Chondrocyte (in vitro differentiated cells): ENCODE measurements at places on chromosomes 7 and 10. TPM values are rescaled to one million over a fixed set of nuclear protein-coding genes. Genes with fewer than 3 reads are reported as not detected.

DNA sequence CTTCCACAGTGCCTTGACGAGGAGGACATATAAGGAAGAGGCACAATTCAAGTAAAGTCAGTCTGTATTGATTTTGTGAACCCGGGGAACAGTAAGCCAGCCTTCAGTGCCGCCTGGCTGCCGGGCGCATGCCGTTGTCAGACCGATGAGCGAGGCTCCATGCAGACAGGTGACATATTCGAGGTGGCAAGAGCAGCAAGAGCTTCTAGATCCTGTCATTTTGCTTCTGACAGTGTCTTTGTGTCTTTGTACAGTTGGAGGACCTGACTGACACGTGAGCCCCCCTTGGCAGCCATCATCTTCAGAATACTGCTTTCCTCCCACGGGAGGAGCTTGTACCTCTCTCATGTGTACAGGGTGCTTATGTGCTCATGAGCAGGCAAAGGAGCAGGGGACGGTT, 387.5 kb upstream of the GALNT17 start:
- no peak for DNase-seq

Gene ANXA8
- 0.27 to 0.77 TPM in 2 of 3 replicates, not detected in the other for total RNA-seq

- DNase-seq = no peak
Observed at GRCh38 chr7:141369422-141369821, 181.8 kb upstream of the AGK start.

GRCh38 chr7:142668495-142668894, 80.8 kb upstream of the PRSS1 start:
- no peak for DNase-seq

- no peak for DNase-seq
Observed at GRCh38 chr7:134865001-134865845, 85.8 kb downstream of the CALD1 start.

Gene ZNF853
- total RNA-seq = 13.4 to 16.2 TPM (median 15.1 TPM) in 3 replicates

DNA sequence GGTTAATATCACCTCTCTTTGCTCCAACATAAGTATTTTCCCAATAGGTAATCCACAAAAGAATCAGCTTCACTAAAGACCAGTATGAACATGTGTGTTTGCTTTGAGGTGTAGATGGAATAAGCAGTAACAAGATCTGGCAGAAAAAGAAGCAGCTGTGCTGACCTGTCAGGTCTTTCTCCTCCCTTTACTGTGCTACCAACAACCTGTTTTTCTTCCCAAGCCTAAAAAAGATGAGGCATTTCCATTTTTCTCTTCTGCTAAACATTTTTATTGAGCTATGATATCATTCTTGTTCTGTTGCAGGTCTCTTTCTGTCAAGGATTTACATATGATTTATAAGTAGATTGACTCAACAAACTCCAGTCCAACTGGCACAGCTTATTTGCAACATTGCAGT, 315.2 kb upstream of the GLI3 start:
- no peak for DNase-seq

DNA sequence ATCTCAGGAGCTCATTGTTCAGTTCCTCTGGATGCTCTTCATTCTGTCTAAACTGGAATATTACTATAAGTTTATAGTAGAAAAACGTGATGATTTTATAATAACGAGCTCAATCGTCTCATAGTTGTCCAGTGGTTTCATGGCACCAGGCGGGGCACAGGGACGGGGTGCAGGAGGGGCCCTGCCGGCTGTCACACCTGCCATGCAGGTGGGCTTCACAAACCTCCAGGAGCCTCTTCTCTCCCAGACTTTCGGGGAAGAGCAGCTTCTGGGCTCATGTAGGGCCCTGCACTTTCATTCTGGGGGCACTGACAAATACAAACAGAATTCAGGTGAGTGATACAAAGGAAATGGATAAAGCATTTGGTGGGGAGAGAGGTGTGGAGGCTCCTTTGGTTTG, 146.9 kb upstream of the KLF6 start:
- DNase-seq = no peak

Gene CLDN15
- 6.6 to 7.7 TPM (median 7.6 TPM) in 3 replicates for total RNA-seq

- no peak for DNase-seq
Observed at GRCh38 chr10:14751921-14752320, 22.8 kb downstream of the FAM107B start.

GRCh38 chr10:31855033-31855432, 73.6 kb downstream of the ARHGAP12 start:
- DNase-seq = no peak

Gene ADAM8
- total RNA-seq = 1.3 to 3.2 TPM (median 2.3 TPM) in 3 replicates

DNA sequence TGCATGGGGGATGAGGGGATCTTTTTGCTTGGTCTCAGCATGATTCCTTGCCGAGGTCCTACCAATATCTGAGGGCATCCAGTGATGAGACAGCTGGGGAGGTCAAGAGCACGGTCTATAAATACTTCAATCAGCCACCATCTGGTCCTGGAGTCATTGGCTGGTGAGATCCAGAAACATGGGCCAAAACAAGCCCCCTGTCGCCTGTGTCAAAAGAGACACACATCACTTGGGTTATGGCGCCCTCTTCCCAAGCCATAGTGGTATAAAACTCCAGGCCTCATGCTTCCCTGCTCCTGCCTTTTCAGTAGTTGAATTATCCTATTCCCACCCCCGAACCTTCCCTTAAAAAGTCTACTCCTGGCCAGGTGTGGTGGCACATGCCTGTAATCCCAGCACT, 60.9 kb downstream of the SLC35B4 start:
- no peak for DNase-seq

Gene PLEKHS1
- not detected in 3 replicates for total RNA-seq

GRCh38 chr7:140048138-140048537, 14.6 kb downstream of the PARP12 start:
- no peak for DNase-seq

- no peak for DNase-seq
Observed at GRCh38 chr7:111860248-111860647, 298.0 kb upstream of the IMMP2L start.

GRCh38 chr10:14873090-14873760, 5.4 kb upstream of the SUV39H2 start:
- DNase-seq = no peak

DNA sequence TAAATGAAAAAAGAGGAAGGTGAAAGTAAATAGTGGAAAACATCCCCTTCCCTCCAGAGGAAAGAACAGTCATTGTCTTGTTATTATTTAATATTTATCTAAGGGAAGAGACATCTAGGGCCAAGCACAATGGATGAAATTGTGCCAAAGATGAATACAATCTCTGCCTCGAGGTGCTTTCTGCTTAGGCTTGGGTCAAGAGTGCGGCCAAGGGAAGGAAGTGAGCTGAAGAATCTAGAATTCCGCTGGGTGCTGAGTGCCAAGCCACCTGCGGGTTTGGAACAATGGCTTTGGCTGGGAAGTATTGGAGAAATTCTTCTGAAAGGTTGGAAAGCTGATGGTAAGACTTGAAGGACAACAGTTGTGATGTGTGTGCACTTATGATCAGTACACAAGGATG, 531.3 kb upstream of the FZD8 start:
- DNase-seq = no peak

DNA sequence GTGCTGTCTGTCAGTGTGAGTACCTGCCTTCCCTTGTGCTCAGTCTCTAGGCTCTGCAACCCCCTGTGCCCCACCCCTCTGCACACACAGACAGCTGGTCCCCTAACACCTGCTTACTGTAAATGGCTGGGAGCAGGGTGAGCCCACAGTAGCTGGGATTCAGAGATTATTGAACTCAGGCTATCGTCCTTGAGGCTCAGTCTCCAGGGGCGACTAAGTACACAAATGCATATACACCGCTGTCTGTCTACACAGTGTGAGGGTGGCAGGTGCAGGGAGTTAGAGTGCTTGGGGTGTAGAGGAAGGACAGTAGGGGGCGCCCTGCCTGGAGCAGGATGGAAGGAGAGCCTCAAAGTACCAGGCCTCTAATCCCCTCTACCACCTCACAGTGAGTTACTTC, 12.9 kb downstream of the UPP1 start:
- no peak for DNase-seq

DNA sequence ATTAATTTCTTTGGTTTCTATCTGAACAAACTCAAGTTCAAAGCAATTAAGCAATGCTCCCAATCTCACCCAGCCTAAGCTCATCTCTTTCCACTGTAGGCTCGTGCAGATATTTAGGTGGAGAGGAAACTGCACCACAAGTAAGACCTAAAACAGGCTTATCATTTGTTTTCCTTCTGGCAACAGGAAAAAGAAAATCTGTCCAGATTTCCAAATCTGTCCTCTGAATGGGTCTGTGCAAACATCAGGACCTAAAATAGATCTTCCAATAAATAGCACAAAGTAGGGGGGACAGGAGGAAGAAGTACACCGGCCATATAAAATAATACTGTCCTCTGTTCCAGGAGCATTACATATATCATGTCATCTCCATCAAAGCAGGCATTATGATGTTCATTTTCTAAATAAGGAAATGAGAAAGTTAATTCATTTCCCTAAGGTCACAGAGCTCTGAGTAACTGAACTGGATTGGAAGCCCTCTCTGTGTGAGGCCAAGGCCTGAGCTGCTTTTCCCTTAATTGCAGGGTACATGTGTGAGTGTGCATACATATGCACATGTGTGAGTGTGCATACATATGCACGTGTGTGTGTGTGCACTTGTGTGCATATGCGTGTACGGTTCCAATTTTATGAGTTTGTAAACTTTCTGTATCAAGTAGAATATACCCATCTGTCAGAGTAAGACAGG, 92.8 kb upstream of the PARD3 start:
- no peak for DNase-seq

- DNase-seq = no peak
Observed at GRCh38 chr10:106825576-106826364, 338.7 kb downstream of the SORCS1 start.

DNA sequence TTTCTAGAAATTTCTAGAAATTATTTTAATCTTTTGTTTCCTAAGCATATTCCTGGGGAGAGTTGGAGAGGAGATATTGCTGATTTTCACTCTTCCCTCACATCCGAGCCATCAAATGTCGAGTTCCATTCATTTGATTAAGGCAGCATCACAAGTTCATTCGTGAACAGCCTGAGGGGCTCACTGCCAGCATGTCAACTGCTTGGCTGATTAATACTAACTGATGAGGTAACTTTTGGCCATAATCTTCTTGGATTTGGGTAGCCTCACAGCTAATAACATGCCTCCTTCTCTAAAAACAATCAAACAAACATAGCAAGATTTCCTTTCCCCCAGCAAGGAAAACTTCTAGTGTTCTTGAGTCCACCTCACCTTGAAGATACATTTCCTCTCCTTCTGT, 87.1 kb upstream of the AFAP1L2 start:
- DNase-seq = no peak

DNA sequence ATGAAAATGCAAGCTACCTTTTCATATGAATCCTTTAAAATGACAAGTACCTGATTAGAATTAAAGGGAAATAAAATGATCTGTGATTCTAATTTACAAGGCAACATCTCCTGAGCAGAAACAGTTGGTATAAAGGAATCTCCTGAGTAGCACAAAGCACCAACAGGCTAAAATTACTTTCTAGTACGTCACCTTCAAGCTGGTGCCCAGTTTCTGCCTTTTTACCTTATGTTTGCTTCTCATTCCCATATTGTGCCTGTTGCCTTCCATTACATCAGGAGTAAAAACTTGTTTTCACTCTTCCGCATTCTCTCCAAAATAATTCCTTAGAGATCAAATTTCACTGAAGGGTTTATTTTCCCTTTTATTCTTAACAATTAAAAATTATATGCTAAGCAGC, 587.1 kb upstream of the KCND2 start:
- DNase-seq = no peak

DNA sequence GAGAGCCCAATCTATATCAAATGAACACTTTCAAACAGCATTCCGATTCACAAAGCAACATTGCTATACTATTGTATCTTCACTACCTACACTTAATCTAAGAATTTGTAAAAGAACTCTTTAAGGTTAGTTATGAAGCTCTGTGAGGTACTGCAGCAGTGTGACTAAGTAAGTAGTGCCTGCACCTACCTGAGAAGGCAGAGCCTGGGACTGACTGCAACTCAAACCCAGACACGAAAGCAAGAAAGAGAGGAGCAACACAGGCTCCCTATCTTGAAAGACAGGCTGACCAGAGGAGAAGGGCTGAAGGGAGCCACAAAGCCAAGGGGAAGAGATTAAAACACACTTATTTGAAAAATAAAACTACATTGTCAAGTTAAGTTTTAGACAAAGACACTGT, 160.1 kb downstream of the GLI3 start:
- DNase-seq = no peak

Gene LIPM
- not detected in 3 replicates for total RNA-seq

Gene METTL27
- 0.51 to 1.7 TPM (median 0.99 TPM) in 3 replicates for total RNA-seq

Gene PPP1R3A
- 0.29 to 0.54 TPM (median 0.45 TPM) in 3 replicates for total RNA-seq

- DNase-seq = no peak
Observed at GRCh38 chr7:149286811-149287400, 24.9 kb downstream of the ZNF783 start.

DNA sequence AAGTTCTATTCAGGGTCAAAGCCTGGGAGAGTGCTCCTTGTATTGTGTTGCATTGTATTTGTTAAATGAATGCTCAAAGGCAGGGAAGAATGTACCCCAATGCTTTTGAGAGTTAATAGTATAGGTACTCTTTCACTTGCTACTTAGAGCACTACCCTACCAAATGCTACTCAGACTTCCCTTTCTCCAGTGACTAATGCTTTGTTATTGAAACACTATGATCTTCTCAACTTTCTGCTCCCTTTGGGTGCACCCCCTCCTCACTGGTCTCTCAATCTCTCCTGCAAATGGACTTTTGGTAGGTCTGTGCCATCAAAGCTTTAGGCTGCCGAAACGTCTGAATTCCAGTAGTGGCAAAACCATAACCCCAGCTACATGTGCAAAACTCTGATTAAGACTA, 177.7 kb upstream of the AHR start:
- no peak for DNase-seq

Gene ANKRD1
- total RNA-seq = 74.6 to 283 TPM (median 261 TPM) in 3 replicates

DNA sequence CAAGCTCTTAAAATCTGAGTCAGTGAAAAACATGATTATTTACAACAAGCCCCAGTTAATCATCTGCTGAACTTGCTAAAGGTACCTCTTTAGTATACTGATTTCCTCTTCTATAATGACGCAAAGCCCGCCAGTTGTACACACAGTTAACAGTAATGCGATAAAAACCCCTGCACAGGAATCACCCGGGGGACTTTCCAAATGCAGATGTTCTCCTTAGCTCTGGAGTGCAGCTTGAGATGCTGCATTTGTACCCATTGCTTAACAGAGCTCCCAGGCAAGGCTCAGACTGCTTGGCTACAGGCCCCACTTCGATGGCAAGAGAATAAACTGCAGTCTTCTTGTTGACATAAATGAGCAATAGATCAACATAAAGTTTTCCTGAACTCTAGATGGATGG, 279.6 kb upstream of the HGF start:
- DNase-seq = no peak

GRCh38 chr10:89090756-89091445, 100.3 kb downstream of the FAS start:
- DNase-seq = no peak

- no peak for DNase-seq
Observed at GRCh38 chr10:92328993-92329392, 38.0 kb downstream of the MARCHF5 start.

Gene NRP1
- 111 to 126 TPM (median 122 TPM) in 3 replicates for total RNA-seq

GRCh38 chr7:89761173-89761572, 393.1 kb upstream of the STEAP1 start:
- no peak for DNase-seq
